Endothelial cell of coronary artery (primary cell): ENCODE measurements at places on chromosomes 3 and 15. TPM values are rescaled to one million over a fixed set of nuclear protein-coding genes. Genes with fewer than 3 reads are reported as not detected.

The ITPKA gene
- 0.66 and 2.3 TPM in 2 replicates for total RNA-seq

The CEMIP gene
- 0.19 and 0.27 TPM in 2 replicates for total RNA-seq

The IL17RE gene
- 0.18 and 0.19 TPM in 2 replicates for total RNA-seq

The BCHE gene
- 0.09 and 1.1 TPM in 2 replicates for total RNA-seq

The CLRN1 gene
- total RNA-seq, result not detected in 2 replicates

The DPH3 gene
- total RNA-seq, result 16.5 and 18.4 TPM in 2 replicates

The RPL29 gene
- total RNA-seq, result 1,227 and 1,287 TPM in 2 replicates

The SEMA5B gene
- total RNA-seq, result under 0.01 and 0.09 TPM in 2 replicates

The PRC1 gene
- total RNA-seq, result 75.2 and 182 TPM in 2 replicates

The LTK gene
- total RNA-seq, result under 0.01 and 0.19 TPM in 2 replicates
